Right forelimb (tissue), 1 donor: ENCODE measurements at places on chromosomes 2 and 18.
A peak's percentile ranks its signal among the peaks of the same experiment; 100 is the strongest.

- no peak for DNase-seq
Observed at GRCh38 chr2:204175552-204176271, 239.1 kb downstream of the ICOS start.

DNA sequence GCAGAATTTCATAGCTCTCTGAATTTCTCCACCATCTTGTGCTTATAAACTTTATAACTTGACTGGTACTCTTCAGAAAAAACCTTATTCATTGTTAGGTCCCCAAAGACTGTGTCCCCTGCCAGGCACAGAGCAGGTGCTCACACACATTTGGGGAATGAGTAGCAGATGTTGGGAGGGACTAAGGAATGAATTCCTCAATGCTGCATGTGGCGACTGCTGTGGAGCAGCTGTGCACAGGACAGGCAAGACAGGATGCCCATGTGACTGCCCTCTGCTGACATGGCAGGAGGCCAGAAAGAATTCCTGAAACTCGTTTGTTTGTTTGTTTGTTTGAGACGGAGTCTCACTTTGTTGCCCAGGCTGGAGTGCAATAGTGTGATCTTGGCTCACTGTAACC, 122.3 kb upstream of the ITGA6 start:
- DNase-seq: no peak

- DNase-seq: no peak
Observed at GRCh38 chr18:30485078-30485477, 557.5 kb downstream of the DSC3 start.

DNA sequence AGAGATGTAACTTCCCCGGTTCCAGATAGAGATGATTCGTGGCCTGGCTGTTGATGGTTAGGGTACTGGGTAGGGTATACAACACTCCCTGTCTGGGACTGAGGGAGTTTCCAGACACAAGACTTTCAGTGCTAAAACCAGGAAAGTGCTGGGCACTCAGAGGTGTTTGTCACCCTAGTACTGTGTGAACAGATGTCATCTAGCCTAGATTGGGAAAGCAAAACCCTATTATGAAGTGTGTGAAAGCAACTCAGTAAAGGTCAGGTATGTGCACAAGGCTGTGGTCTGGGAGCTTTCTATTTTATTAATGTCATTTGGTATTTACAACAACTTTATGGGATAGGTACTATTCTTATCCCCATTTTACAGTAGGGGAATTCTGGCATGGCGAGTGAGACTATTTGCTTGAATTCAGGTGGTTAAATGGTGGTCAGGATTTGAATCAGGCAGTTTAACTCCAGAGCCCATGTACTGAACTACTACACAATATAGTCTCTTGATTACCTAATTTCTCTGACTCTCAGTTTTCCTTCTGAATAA, 2.6 kb downstream of the BZW1 start:
- DNase-seq: no peak

DNA sequence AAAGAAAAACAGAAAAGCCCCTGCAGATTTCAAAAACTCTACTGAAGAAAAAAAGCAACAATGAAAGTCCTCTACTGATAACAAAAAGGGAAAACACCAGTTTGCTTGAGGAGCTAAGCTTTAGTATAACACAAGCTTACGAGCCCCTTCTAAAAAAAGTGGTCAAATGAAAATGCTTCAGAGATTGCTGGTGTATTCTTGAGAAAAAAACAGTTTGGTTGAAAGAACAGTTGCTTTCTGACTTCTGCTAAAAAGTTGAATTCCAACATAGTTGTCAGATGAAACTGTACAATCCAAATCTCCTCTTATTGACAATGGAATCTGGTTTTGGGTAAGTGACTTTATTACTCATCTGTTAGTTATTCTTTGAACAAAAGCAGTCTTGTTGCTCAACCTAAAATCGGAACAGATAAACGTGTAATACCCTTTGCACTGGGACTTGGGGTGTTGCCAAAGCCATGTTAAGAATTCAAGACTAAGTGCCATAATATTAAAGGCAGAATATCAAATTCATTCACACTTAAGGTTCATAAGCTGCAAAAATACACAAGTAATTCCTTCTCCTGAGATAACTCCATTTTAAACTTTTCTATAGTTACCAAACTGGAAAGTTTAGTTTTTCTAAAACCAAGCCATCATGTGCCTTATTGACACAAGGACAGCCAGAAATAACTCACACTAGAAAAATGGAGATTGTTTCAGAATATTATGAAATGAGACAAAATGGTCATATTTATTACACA, 45.3 kb upstream of the SPAG16 start:
- DNase-seq: no peak

GRCh38 chr2:233130481-233131020, 70.4 kb downstream of the INPP5D start:
- peak; percentile 36 for DNase-seq

- DNase-seq: peak; percentile 50
Observed at GRCh38 chr2:226995625-226996041, 159.8 kb downstream of the RHBDD1 start.

GRCh38 chr2:86272111-86272510, 65.3 kb downstream of the REEP1 start:
- no peak for DNase-seq

DNA sequence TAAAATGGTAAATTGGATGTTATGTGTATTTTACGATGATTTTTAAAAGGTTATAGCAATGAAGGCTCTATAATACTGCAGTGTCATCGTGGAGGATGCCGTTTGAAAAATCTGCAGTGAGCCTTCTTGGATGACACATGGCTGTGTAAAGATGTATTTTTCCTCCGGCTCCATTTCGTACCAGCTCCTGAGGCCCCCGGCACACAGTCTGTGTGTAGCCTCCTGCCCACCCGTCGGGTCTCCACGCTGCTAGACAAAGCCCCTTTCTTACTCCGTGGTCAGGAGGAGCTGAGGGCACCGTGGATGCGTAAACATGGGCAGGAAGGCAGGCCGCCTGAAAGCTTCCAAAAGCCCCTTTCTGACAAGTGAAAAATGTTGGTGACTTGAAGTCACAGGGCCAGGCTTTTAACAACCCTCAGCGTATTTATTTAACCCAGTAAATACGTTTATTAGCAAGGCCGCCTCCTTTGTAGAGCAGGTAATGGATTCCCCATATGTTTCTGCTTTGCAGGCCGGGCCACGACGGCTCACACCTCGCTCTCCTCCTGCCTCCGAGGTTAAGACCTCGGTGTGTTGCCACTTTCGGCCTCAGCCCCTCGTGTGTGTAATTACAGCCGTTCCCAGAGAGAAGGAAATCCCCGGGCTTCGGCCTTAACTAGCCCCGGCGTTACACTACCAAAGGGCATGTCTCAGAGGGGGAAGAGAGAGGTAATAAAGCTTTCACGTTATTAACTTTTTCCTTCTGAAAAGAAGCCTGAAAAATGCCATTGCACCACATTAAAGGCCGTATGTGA, 72.8 kb downstream of the DDX1 start:
- peak; percentile 5 for DNase-seq

DNA sequence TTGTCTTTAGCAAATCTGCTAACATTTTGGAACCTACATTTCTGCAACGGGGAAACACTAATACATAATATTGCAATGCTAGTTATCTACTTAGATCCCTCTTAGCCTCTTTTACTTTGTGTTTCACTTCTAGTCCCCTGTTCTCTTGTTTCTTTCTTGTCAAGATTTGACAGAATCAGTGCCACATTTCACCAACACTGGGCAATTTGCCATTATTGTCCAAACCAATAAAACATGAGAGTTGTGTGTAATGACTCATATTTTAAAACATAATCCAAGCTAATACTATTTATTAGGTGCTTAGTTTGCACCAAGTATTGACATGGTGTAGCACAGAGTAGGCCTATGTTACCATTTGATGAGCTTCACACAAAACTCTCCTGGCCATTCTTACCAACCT, 33.7 kb upstream of the ACVR1C start:
- no peak for DNase-seq

DNA sequence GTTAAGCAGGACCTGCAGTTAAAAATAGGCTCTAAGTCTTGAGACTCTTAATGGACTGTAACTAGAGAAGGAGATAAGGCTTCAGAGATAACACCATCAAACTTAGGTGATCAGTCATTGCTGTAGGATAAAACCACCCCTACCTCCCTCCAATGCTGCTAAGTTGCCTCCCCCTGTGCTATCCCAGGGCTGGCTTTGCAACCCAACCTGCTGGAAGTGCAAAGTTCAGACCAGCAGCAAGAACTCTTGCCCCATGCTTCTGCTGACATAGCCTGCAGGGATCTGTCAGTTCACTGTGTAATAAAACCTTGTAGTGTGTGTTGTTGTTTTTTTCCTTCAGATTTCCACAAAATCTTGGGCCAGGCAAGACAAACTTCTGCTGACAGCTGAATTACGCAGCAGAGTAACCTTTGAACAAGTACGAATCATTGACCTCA, 57.4 kb upstream of the EPB41L3 start:
- DNase-seq: no peak

GRCh38 chr2:23221236-23221635, 163.7 kb upstream of the KLHL29 start:
- no peak for DNase-seq

- DNase-seq: no peak
Observed at GRCh38 chr2:45572979-45573378, 38.1 kb downstream of the SRBD1 start.

DNA sequence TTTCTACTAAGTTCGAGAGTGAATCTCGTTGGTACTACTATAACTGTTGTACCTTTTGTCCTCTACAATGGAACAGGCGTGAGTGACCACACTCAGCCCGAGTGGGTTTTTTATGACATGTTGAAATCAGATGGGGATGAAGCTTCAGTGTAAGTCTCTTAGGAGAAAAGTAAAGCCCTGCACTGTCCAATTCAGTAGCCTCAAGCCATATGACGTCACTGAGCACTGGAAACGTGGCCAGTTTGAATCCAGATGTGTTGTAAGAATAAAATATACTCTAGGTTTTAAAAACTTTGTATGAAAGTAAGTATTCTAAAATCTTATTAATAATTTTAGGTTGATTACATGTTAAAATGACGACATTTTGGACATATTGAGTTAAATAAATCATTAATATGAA, 101.7 kb upstream of the SP3 start:
- DNase-seq: no peak

GRCh38 chr2:157324331-157324843, 1.2 kb downstream of the ERMN start:
- no peak for DNase-seq

DNA sequence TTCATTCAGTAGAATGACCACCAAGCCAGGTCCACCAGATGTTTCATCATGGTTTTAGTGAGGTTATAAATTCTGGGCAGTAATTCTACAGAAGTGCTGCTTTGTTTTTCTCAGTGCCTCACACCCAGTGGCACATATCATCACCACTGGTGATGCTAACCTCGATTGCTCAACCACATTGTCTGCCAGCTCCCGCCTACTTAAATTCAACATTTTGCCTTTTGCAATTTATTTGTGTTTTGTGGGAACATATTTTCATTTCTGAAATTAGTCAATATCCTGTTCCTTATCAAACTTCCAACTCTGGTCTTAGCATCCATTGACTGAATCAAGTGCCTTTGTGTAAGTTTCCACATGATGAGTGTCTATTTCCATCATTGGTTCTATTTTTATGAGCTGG, 62.3 kb upstream of the TMEM178A start:
- DNase-seq: no peak

GRCh38 chr2:166041613-166042012, 86.2 kb downstream of the SCN1A start:
- no peak for DNase-seq

GRCh38 chr2:231276987-231277386, 78.6 kb downstream of the ARMC9 start:
- no peak for DNase-seq

GRCh38 chr18:72342933-72343332, 201.2 kb downstream of the CBLN2 start:
- DNase-seq: no peak

GRCh38 chr2:236720974-236721540, 151.4 kb downstream of the ACKR3 start:
- no peak for DNase-seq

DNA sequence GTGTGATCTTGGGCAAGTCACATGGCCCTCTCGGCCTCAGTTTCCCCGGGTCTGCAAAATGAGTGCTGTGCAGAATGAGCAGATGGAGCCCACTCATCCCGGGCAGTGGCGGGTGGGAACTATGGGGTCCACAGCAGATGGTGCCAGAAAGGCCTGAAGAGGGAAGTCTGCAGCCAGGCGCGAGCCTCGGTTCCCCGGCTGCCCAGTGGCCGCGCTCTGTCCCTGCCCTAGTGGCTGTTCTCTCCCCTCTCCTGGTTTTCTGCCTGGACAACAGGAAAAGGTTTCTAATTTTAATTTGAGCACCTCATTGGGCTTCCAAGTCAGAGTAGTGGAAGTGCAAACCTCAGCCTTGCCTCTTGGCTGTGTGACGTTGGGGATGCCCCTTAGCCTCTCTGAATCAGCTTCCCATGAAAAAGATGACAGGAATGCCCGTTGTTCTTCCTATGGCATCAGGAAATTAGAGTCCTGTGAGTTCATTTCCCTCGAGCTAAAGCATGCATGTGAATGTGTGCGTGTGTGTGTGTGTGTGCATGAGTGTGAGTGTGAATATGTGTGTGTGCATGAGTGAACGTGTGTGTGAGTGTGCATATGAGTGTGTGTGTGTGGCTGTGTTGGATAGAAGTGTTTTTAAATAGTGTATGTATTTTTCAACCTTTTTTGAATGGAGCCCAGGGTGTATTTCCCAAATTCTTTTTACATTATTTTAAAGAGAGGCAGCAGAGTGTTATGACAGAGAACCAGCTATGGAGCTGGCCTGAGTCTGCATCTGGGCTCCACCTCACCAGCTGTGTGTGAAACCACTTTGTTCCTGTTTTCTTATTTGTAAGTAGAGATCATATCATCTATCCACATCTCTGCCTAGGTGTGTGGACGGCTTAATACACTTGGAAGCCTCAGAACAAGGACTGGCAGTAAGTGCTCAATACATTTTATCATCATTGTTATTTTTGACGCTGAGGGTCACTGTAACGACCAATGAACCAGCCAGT, 41.3 kb downstream of the RRM2 start:
- DNase-seq: peak; percentile 27

GRCh38 chr2:135245071-135245470, 193.0 kb downstream of the RAB3GAP1 start:
- DNase-seq: no peak

DNA sequence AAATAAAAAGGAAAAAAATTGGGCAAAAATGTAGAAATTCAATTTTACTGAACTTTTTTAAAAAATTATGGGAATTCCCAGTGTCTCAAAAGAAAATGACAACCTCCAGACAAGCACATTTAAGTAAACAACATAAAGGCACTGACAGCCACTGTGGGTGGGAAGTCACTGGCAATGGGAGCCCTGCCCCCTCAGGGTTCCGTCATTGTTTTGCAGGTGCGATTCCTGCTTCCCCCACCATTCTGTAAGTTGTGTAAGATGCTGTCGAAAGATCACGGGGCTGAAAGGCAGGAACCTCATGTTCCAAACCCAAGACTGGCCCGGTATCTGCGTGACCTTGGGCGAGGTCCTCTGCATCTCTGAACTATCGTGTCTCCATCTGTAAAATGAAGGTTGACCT, 15.8 kb upstream of the ASPRV1 start:
- no peak for DNase-seq

DNA sequence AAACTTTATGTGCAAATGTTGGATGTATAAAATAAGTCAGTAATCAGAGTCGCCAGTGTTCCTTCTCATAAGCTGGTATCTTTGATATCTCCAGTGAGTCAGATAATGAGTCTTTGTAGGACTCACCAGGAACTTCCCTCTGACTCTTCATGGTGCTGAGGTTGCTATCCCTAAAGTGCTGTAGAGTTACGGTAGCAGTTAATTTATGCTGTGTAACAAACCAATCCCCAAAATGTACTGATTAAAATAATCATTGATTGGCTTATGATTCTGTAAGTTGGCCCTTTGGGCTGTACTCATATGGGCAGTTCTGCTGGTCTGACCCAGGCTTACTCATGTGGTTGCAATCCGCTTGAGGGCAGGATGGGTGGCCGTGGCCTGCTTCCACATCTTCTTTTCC, 43.8 kb downstream of the MAIP1 start:
- DNase-seq: no peak
